ENCODE measurements at places on chromosomes 1 and 21. TPM values are rescaled to one million over a fixed set of nuclear protein-coding genes. Genes with fewer than 3 reads are reported as not detected.

DNA sequence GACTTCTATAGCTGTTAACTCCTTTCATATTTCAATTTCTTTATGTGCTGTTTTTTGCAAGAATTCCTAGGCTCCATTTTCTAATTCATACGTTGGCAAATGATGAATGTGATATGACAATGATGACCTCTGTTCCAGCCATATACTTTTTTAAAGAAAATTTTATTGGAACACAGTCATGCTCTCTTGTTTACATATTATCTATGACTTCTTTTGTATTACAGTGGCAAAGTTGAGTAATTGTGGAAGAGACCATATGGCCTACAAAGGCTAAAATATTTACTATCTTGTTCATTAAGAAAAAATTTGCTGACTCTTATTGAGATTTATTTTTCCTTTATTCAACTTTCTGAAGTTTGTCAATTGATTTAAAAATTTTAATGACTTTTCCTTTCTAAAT, 7.1 kb downstream of the IFI44L start:
- no peak for DNase-seq

AMY1B gene
- total RNA-seq: not detected

GRCh38 chr1:209405183-209405814, 178.2 kb upstream of the CAMK1G start:
- no peak for DNase-seq

GRCh38 chr1:42340901-42341300, 5.9 kb upstream of the FOXJ3 start:
- DNase-seq: no peak

GRCh38 chr1:108532730-108533129, 27.2 kb upstream of the EEIG2 start:
- DNase-seq: no peak

- DNase-seq: no peak
Observed at GRCh38 chr1:22089787-22090186, 37.3 kb downstream of the CDC42 start.

GRCh38 chr1:228972576-228972975, 237.3 kb downstream of the RHOU start:
- DNase-seq: no peak

ZNF593 gene
- total RNA-seq: 37.4 TPM

- DNase-seq: no peak
Observed at GRCh38 chr1:173502104-173502503, 25.0 kb downstream of the PRDX6 start.
